Right cardiac atrium (tissue), 5 donors: ENCODE measurements at places on chromosomes 1 and 21. TPM values are rescaled to one million over a fixed set of nuclear protein-coding genes. Genes with fewer than 3 reads are reported as not detected.

DNA sequence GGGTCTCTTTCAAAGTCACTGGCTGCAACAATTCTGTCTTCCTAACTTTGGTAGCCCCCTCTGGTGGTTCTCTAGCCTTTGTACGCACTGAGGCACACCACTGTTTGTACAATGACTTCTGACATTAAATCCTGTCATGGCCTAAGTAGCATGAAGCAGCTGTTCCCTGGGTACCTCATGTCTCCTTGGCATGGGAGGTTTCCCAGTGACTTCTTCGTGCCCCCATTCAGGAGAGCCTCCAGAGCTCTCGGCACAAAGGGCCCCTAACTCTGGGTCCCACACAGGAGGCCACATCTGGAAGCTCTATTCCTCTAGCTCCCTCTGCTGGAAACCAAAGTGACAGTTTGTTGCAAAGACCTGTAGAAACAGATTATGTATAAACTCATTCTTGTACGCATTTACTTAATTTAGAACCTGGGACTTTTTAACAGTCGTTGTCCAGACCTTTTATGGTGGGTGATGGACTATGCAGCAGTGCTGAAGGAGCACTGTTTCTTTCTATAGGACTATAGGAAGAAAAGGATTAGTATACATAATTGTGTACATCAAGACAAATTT lies 13.4 kb downstream of the SWT1 start:
- peak; percentile 33 for DNase-seq

GRCh38 chr1:157691285-157691920 lies 9.2 kb downstream of the FCRL3 start:
- no peak for DNase-seq

- peak; percentile 82 for DNase-seq
Observed at GRCh38 chr1:3530926-3531818, 76.7 kb downstream of the ARHGEF16 start.

- no peak for DNase-seq
Observed at GRCh38 chr21:34574601-34575529, 40.0 kb downstream of the RCAN1 start.

DNA sequence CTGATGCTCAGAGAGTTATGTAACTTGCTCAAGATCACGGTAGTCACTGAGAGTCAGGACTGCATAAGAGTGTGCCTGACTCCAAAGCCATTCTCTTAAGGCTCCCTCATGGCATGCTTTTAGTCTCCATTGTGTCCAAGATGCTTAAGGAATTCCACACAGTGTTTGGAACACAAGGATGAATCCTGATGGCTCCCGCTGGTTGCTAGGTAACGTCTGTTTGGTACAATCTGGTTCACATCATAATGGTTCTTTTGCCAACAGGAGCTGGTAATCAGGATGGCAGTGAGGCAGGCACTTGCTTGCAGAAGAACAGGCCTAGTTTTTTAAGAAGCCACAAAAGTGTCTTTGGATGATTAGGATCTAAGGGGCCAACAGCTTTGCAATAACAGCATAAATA lies 436.5 kb upstream of the DAB1 start:
- DNase-seq: no peak

DNA sequence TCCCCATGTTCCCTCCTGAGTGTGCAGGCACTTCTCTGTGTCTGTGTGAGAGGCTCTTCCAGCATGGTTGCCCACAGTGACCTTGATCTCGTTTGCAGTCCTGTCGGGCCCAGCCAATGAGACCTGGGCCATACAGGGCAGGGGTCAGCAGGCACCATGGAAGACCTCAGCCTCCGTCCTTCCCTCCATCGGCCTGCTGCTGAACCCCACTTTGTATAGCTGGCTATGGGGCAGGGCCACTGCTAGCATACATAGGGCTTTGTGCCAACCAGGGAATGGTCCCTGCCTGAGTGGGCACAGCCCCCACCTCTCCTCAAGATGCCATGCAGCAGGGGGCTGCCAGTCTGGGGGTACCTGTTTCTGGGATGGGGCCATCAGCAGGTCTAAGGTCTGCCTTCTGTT lies 3.8 kb downstream of the C1orf35 start:
- DNase-seq: no peak

- no peak for DNase-seq
Observed at GRCh38 chr1:111618961-111619634, 491 bp upstream of the RAP1A start.

The LORICRIN gene
- total RNA-seq: not detected

DNA sequence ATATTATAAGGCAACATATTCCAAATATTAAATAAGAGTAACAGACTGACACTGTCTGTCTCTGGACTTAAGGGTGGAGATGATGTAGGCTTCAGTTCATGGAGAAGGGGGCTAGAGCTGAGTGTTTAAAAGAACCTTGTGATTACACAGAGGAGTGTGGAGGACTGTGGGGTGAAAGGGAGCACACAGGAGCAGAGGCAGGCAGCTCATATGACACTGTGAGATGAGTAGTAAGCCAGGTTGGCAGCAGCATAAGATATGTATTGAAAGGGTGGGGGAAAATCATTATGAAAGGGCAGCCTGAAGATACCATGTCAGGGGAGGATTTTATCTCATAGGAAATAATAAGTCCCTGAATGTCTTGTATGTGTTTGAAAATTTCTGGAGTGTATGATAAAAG lies 104.5 kb downstream of the AK5 start:
- DNase-seq: no peak

- no peak for DNase-seq
Observed at GRCh38 chr1:91736715-91737615, 149.0 kb downstream of the TGFBR3 start.

The HMGCS2 gene
- 21.2 TPM for total RNA-seq

- no peak for DNase-seq
Observed at GRCh38 chr21:31566064-31566463, 93.4 kb upstream of the SOD1 start.

GRCh38 chr1:14507262-14507661 lies 91.2 kb upstream of the KAZN start:
- DNase-seq: no peak

- peak; percentile 33 for DNase-seq
Observed at GRCh38 chr1:154469844-154470560, 32.0 kb upstream of the TDRD10 start.
